ENCODE measurements at places on chromosomes 12 and 14.
A peak's percentile ranks its signal among the peaks of the same experiment; 100 is the strongest.

GRCh38 chr14:96626121-96626768 lies 124.1 kb downstream of the PAPOLA start:
- DNase-seq, result no peak

- DNase-seq, result no peak
These were observed 38.0 kb upstream of the CPM start for GRCh38 chr12:68970951-68971350.

DNA sequence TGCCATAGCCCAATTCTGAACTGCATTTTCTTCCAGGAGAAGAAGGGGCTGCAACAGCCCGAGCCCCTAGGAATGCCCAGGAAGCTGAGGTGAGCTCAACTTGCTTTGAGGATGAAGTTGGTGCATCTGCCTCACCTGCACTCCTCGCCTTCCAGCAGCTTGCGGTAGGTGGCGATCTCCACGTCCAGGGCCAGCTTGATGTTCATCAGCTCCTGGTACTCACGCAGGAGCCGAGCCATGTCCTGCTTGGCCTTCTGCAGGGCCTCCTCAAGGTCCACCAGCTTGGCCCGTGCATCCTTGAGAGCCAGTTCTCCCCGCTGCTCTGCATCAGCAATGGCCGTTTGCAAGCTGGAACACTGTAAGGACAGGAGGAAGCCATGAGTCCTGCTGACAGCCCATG lies 6.0 kb downstream of the KRT75 start:
- DNase-seq, result no peak

DNA sequence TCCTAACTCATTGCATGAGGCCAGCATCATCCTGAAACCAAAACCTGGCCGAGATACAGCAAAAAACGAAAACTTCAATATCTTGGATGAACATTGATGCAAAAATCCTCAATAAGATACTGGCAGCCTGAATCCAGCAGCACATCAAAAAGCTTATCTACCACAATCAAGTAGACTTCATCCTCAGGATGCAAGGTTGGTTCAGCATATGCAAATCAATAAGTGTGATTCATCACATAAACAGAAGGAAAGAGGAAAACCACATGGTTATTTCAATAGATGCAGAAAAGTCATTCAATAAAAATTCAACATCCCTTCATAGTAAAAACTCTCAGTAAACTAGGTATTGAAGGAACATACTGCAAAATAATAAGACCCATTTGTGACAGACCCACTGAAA lies 56.5 kb upstream of the PPFIA2 start:
- DNase-seq, result no peak

DNA sequence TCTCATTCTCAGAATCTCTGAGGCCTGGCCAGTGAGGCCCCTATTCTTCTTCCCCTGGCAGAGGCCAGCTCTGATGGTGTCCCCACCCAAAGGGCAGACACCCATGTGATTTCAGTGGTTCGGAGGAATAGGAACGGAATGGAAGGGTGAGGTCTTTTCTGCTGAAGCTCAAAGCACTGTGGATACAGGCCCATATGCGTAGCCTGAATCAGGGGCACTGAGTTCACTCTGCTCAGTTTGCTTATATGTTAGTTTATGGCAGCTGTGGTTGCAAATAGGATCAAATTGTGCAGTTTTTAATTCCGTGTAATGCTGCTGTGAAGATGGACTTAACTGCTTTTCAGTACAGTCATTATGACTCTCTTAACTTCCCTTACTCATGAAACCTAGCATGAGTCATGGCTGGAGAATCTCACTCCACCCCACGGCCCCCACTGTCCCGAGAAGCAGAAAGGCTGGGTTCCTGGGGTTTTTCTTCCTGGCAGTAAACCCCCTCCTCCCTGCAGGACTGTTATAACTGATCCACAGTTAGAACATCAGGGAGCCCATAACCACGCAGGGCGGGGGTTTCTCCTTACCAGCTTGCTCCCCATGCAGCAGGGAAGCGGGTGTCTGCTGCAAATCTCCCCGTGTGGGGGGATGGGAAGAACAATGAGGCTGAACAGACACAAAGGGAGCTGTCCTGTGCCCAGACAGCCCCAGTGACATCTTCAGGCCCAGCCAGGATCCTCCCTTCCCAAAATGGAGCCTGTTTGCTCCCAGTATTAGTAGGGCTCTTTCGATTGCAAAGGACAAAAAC lies 122.7 kb downstream of the SLC38A6 start:
- DNase-seq, result peak; percentile 12

DNA sequence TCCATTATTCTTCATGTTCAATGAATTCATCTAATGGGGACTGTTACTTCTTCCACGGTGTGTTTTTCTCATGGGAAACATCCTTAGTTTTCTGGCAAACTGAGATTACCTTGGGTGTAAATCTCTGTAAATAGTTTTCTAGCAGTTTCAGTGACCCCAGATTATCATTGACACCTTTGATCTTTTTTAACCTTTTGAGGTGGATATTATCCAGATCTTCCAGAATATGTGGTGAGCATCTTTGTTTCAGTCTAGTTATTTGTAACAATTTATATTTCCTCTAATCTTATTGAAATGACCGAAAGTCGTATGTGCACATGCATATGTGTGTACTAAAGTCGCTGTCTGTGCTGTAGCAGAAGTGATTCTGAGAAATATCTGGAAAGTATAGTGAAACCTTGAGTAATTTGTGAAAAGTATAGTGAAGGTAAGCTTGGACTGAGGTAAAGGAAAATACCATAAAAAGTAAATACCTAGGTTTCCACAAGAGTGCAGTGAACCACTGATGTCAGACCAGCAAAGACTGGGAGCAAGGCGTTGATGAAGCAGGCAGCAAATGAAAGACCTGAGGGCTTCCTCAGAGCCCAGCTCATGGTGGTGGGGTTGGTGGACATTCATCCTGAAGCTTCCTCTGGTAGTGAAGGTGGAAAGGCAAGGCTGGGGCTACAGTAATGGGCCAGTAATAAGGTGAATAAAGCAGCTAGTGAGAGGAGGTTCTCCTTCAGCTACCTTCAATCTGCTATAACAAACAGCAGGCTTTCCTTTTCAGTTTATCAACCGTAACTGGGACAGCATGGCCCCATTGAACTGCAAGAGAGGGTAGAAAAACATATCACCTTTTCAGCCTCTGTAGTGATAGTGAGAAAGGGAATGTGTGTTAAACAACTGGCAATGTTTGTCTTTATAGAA lies 480.2 kb upstream of the FBXO33 start:
- no peak for DNase-seq

DNA sequence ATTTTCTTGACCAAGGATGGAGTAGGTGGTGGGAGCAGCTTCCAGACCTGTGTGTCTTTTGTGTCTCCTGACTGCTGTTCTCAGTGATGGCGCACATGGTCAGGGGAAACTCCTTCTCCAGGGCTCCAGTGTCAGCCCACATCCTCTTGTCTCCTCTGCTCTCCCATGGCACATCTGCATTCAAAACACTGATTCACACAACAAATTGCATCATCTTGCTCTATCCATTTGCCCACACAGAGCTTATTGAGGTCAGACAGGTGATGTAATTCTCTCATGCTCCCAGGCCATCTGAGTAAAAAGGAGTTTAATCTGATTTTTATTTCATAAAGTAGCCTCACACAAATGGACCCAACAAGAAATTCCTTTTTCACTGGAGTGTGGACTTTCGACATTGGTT lies 21.8 kb upstream of the TMEM132C start:
- no peak for DNase-seq

DNA sequence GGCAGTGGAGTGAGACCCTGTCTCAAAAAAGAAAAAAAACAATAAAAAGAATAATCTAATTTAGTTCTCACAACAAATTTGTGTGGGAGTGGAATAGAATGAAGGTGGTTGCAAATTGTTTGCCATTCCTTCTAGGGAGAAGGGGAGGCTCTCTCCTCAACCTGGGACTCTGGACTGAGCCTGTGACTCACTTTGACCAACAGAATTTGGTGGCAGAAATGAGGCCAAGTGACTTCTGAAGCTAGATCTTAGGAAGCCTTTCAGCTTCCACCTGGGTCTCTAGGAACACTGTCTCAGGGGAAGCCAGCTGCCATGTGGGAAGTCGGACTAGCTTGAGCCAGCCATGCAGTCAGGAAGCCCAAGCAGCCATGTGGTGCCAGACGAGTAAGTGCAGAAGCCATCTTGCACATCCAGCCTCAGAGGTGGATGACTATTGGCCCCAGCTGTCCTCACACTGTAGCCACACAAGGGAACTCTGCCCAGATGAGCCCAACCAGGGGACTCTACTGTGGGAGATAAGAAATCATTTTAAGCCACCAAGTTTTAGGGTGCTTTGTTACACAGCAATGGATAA lies 14.4 kb downstream of the ALDH2 start:
- no peak for DNase-seq

- DNase-seq, result no peak
These were observed 527.7 kb downstream of the FUT8 start for GRCh38 chr14:65940056-65940735.

DNA sequence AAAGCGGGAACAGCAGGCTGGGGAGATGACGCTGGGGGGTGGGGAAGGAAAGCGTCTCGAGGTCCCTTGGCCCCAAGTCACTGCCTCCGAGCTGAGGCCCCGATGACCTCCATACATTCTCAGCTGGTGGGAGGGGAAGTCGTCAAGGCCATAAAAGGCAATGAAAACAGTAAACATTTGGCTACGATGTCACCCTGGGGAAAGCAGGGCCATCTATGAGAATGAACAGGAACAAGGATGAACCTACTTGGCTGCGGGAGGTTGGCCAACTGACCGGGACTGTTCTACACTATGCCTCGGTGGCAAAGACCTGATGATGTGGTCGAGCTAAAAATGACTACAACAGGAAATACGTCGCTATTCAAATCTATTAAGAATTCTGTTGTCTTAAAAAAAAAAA lies 19.5 kb downstream of the PRKAB1 start:
- no peak for DNase-seq

- DNase-seq, result no peak
These were observed 25.6 kb downstream of the MDM1 start for GRCh38 chr12:68306564-68306963.

DNA sequence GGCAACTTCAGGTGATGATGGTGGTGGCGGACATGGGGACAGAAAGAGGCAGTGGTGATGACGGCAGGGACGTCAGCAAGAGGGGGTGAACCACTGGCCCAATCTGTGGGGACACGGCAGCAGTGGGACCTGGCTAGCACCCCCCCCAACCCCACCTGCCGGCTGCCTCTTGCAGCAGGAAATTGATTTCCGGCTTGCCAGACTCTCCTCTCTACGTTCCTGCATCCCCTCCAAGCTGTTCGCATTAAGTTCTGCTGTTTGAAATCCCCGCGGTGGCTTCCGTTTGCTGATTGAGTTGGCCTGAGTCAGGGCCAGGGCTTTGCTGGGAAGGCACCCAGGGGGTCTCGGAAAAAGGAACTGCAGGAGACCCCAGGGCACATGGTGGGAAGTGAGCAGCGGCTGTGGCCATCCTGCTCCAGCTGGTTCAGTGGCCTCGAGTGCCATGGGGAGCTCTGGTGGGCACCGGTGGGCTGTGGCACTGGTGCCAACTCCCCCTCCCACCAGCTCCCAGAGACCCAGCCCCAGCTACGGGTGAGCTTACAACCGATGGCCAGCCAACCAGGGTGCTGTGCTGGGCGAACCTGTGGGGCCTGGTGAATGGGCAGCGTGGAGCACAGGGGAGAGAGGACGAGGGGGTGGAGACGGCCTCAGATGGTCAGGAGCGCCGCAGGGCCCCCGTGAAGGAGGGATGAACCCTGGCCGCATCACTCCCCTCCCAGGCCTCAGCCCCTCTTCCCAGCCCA lies 14.6 kb upstream of the NUDT14 start:
- DNase-seq, result no peak

DNA sequence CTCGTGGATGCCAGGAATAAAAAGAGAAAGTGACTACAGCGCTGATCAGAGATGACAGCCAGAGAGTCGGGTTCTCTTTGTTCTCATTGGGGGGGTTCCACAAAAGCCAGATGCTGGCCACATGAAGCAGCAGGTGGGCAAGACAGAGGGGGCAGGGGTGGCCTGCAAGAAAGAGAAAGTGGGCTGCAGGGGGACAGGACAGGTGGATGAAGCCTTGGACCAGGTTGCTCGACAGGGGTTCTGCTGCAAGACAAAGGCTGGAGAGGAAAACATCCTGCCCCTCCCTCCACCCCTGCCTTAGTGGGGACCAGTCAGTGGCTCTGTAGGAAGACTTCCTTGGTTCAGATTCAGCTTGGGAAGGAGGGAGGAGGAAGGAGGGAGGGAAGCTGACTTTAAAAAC lies 126.2 kb downstream of the KSR2 start:
- DNase-seq, result no peak

GRCh38 chr14:97407701-97408407 lies 610.7 kb downstream of the VRK1 start:
- no peak for DNase-seq

DNA sequence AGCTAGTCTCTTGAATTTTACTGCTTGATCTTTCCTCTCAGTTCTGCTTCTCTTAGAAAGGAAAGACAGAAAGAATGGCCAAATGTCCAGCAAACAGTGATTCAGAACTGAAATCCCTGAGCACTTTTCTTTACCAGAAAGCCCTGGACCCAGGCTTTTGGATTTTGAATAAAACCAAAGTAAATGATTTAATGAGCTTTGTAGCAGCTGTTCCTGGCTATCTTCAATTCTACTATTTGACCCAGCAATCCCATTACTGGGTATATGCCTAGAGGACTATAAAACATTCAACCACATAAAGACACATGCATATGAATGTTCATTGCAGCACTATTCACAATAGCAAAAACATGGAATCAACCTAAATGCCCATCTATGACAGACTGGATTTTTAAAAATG lies 187.2 kb downstream of the PRKD1 start:
- DNase-seq, result no peak

DNA sequence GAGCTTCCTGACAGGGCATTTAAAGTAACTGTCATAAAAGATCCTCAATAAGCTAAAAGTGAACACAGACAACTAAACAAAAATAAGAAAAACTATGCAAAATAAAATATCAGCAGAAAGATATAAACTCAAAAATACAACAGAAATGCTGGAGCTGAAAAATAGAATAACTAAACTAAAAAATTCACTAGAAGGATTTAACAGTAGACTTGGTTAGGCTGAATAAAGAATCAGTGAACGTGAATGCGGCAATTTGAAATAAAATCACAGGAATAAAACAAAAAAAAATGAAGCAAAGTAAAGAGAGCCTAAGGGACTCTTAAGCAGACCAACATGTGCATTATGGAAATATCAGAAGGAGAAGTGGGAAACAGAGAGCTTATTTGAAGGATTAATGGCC lies 74.6 kb downstream of the EGLN3 start:
- no peak for DNase-seq

GRCh38 chr14:104576232-104576969 lies 3.2 kb upstream of the C14orf180 start:
- no peak for DNase-seq

GRCh38 chr12:53805791-53806190 lies 54.0 kb upstream of the CISTR start:
- DNase-seq, result no peak
